ENCODE measurements at places on chromosomes 11 and 22.

GRCh38 chr22:22064580-22064979 is 82.0 kb upstream of the TOP3B start:
- no peak for DNase-seq

DNA sequence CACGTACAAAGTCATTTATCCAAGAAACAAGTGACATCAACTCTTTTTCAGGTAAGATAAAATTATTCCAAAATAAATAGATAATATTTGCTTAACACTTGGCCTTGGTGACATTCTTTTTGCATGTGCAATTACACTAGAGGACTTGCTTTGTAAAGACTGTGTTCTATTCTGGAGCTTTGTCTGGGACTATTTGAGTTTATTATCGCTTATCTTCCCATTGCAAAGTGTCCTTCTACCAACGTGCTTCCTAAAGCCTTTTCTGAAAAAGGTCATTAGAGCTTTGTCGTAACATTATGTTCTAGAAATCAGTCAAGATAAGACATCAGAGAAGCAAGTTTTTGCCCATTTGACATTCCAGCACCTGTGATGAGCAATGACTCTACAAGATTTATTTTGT is 78.3 kb upstream of the MYO18B start:
- DNase-seq = no peak

- no peak for DNase-seq
Observed at GRCh38 chr22:45014654-45015053, 4.8 kb upstream of the PHF21B start.

- no peak for DNase-seq
Observed at GRCh38 chr22:40396882-40397281, 26.5 kb downstream of the SGSM3 start.

GRCh38 chr11:131467645-131468394 is 97.4 kb downstream of the NTM start:
- no peak for DNase-seq

- no peak for DNase-seq
Observed at GRCh38 chr11:122167100-122167499, 51.1 kb upstream of the BLID start.

DNA sequence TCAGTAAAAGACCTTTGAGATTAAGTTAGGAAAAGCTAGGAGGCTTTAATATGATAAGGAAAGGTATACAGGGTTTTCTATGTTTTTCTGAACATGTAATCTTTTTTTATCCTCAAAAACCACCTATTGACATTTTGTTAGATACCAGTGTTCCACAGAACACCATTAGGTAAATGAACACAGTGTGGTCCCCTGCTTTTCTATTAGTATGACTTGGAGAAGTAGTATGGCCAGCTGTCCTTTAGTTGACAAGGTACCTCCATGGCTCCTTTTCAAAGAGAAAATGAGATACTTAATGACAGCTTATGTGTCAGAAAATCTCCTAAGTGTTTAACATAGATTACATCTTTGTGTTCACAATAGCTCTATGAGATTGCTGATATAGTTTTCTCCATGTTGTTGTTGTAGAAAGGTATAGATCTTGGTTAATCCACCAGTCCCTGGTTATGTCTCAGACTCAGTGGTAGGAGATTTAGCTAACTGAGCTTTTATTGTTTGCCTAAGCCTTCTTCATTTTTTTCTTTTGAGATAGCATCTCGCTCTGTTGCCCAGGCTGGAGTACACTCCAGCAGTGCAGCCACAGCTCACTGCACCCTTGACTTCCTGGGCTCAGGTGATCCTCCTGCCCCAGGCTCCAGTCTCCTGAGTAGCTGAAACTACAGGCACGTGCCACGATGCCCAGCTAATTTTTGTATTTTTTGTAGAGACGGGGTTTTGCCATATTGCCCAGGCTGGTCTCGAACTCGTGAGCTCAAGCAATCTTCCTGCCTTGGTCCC is 46.0 kb downstream of the STIM1 start:
- DNase-seq = no peak

GRCh38 chr11:76248210-76248609 is 41.9 kb upstream of the WNT11 start:
- no peak for DNase-seq

DNA sequence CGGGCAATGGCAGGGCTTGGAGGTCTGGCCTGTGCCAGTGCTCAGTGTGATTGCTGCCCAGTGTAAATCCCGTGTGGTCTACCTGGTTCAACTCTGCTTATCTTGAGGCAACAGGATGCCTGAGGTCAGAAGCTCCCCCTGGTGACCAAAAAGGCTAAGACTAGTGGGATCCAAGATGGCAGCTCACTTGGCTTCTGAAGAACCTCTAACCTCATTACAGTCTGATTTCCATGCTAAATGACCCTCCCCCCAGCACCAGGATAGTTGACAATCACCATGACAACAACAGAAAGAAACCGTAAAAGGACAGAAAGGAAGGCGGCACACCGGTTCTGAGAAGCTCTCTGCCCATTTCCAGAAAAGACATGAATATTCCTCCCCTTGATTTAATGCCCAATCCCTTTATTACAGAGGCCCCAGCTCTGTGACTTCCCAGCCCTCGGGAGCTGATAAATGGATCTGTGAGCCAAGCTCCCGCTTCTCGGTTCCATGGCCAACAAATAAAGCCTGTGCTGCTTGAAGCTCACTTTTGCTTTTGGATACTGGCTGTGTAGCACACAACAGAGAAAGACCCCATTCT is 398.4 kb downstream of the CTTN start:
- DNase-seq = no peak

DNA sequence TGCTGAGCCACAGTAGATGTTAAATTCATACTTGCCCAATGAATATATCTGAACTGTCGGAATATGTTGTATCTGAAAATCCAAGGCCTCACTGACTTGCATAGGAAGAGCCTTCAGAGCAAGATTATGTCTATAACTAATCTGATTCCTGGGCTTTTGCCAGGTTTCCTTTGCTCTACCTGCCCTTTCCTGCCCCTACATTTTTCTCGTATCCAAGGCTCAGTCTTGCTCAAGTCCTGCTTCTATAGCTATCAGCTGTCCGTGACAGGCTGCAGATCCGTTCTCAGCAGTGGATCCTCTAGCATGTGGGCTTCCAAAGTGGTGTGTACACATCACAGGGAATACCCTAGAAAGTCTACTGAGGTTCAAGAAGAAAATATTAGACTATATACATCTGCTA is 18.8 kb upstream of the USP47 start:
- no peak for DNase-seq

GRCh38 chr11:27363576-27364117 is 632 bp upstream of the CCDC34 start:
- no peak for DNase-seq

DNA sequence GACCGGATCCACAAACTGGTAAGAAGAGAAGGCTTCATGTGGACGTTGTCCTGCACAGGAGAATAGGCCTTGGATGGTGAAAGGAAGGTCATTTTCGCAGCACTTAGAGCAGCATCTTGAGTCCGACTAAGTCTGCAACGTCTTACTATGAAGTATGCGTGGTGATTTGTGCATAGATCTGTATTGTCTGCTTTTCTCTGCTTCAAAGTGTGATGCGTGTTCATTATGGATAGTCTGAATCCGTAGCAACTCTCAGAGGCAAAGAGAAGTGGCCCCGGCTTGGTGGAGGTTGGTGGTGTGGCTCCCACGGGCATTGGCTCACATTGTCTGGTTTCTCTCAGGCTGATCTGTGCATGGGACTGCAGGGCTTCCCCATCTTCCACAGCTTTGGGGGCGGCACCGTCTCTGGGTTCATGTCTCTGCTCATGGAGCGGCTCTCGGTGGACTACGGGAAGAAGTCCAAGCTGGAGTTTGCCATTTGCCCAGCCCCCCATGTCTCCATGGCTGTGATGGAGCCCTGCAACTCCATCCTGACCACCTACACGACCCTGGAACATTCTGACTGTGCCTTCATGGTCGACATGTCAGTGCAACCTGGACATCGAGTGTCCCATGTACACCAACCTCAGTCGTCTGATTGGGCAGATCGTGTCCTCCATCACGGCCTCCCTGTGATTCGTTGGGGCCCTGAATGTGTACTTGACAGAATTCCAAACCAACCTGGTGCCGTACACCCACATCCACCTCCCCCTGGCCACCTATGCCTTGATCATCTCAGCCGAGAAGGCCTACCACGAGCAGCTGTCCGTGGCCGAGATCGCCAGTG is 21.5 kb downstream of the LRRC74B start:
- DNase-seq = no peak

Data from CD4-positive, alpha-beta memory T cell (primary cell).